CD14-positive monocyte (primary cell): ENCODE measurements at places on chromosomes 3 and 15.

DNA sequence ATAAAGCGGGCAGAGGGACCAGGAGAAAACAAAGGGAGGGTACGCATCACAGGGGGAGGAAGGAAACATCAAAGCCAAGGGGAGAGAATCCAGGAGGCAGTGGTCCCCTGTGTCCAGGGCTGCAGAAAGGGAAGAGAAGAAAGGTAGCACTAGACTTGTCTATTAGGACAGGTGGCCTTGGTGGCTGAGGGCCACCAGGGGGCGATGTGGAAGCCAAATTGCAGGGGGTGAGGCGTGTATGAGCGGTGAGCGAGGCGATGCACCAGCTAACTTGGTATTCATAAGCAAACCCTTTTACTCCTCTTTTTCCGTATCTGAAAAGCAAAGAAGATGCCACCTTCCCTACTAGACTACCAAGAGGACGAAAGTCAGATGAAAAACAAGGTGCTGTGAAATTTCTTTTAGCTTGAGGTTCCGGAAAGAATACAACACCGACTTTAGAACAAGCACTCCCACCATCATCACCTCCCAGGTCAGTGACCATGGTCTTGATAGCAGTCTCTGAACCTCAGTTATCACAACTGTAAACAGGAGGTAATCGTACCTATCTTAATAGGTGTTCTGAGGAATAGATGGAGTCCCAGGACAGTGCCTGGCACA, 654.4 kb upstream of the ADAMTS9 start:
- no peak for DNase-seq

DNA sequence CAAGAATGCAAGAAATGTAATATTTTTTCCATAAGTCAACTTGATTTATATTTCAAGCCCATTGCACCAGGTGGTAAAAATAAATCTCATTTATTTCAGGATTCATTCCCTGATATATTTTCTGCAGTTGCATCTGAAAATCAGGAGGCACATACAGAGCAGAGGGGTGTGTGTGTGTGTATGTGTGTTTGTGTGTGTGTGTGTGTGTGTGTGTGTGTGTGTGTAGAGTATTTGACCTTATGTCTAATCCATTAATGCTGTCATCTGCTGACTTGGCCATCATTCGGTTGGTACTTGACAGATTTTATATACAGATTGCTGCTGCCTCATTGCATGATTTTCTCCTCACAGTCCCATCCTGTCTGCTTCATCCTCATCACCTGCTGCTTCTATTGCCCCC, 118.5 kb downstream of the SERPINI1 start:
- DNase-seq, result no peak

DNA sequence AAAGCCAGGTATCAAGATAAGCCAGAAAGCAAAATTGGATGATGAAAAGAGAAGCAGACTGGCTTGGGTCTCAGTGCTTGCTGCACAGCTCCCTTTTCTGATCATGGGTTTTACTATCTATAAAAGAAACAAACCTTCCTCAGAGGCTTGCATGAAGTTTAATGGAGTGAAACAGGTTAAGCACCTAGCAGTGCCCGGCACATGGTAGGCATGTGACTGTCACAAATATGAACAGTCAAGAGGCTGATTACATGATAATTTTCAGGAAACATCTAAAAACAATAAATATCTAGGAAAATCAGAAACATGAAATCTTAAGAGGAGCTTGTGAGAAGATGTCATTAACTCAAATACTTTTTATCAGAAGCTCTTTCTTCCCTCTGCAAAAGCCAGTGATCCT, 519.2 kb downstream of the EPHB1 start:
- no peak for DNase-seq

DNA sequence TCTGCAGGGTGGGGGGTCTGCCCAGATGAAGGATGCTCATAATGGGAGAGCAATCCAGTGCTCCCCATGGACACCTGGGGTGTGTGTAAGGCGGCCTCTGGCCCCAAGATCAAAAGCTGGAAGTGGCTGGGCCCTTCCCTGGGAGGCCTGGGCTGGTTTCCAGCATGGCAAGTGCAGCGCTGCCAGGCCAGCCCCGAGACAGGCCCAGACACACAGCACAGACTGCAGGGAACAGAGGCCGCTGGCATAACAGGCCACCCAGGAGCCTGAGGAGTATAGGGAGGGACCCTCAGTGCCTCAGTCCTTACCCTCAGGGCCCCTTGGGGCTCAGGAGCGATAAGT, 10.0 kb downstream of the ITPKA start:
- DNase-seq, result no peak

DNA sequence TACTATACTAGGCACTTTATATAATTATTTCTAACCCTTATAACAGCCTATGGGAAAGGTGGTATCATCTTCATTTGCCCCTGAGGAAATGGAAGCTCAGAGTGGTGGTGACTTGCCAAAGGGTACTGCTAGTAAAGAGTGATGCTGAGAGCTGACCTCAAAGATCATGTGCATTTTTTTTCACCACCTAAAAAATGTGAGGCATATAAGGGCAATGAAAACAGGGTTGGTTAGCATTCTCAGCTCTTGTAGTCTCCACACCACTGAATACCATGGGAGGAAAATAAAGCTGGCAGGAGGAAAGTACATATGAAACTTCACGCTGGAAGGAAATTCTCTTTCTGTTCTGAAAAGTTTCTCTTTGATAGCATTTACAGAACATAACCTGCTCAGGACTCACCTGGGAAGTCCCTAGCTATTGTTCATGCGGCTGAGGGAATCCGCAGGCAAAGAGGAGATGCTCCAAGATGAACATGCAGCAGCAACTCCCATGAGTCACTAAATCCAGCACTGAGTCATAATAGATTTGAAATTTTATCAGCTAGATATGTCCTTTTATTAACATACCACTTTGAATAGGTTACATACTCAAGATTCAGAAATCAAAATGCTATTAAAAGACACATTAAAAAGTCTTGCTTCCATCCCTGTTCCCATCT, 17.3 kb downstream of the FAIM start:
- no peak for DNase-seq

GRCh38 chr15:84886211-84886983, 1.9 kb downstream of the SLC28A1 start:
- no peak for DNase-seq

DNA sequence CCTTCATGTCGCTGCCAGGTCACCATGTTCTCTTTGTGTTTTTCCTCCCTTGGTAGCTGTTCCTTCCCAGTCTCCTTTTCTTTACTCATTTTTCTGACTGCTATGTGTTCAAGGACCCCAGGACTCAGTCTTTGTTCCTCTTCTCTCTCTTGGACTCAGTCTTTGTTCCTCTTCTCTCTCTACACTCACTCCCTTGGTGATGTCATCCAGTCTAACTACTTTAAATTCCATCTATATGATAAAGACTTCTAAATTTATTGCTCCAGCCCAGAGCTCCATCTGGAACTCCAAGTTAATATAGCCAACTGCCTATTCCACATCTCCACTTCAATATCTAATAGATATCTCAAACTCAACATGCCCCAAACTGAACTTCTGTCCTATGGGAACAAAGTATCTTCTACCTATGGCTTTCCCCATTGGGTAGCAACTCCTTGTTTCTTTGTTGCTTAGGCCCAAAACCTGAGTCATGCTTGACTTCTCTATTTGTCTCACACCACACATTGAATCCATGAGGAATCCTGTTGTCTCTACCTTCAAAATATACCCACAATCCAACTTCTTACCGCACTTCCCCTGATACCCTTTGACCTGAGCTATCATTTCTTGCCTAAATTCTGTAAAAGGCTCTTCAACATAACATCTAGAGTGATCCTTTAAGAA, 4.9 kb upstream of the DYNC1LI1 start:
- DNase-seq, result peak; percentile 77

DNA sequence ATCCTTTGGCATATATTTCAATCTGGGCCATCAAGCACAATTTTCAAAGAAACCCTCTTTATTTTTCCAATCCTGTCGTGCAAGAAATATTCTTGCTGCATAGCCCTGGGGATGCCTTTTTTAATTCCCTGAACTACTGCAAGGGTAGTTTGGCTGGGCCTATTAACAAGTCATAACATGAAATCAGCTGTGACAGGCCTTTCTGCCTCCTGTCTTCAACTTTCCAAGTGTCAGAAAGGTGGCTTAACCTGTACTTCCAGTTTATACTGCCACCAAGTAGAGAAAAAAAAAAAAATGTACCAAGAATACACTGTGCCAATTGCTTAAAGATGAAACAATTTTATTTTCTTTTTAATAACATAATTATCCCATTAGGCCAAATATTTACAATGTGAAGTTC, 32.4 kb upstream of the SPPL2A start:
- DNase-seq, result no peak

- no peak for DNase-seq
Measured at GRCh38 chr15:67097930-67098740, 32.7 kb downstream of the SMAD3 start.

- peak; percentile 91 for DNase-seq
Measured at GRCh38 chr15:40106203-40107161, 2.2 kb downstream of the BMF start.
